ENCODE measurements at places on chromosomes 6 and 20.

GRCh38 chr6:28597924-28598722 lies 72.4 kb downstream of the GPX5 start:
- no peak for DNase-seq

DNA sequence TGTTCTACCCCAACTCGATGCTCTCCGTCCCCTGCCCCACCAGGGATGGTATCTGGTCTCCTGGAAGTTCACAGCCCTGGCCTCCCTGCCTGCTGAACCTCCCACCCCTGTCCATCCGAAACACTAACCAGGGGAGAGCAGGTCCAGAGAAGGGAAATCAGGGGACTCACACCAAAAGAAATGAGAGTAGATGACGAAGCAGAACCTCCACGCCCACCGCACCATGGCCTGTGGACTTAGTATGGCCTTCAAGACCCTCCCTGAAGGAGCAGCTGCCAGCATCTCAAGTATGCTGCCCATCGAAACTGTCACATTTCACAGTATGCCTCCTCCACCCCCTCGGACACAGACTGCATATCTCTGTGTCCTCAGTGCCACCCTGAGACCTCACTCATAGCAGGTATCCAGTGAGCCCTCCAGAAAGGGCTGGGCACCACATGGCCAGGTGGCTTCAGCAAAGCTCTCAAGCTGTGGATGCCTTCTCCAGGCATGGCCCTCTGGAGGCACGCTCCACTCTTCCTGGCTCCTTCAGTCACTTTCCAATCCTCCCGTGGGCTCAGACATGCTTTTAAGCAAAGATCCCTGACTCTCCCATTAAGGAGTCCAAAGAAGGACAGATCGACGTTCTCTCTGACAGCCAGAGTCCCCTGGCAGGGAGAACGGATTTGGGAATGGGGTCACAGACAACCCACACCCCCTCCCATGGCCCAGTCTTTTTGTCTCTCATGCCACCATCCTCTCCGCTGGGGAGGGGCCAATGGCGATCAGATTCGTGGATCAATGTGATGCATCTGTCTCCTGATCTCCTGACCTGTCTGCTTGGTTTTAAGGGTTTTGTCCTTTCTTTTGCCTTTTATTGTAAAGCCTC lies 158.4 kb downstream of the ANKRD60 start:
- no peak for DNase-seq

GRCh38 chr20:37319151-37319671 lies 26.7 kb upstream of the SRC start:
- no peak for DNase-seq

DNA sequence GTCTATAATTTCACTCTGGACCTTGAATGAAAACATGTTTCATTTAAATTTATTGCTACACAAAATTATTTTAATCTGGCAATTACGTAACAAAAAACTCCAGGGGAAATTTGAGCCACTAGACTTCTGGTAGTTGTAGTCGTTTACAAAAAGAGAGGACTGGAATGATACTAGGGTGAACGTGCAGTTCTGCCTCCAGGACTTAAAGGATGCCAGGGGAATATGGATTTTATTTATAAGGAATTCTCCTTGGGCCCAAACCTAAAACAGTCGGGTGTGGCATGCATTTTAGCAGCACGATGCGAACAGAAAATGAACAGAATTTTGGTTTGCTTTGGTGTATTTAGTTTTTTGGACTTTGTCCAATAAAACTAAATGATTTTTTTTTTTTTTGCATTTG lies 76.9 kb downstream of the PRL start:
- DNase-seq, result no peak

DNA sequence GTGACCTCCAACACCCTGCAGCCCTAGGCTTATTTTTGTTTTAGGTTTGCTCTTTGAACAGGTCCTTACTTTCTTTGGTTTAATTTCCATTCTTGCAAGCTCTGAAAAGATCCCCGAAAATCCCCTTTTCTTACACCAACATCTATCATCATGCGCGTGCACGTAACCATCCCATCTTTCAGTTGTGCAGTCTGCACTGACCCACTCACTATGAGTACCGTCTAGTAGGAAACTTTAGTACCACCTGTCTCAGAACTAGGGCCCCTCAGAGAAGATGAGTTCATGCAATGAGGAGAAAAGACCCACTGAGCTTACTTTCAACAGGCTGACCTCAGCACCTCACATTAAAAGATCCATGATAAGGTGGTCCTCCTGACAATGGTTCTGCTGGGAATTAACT lies 120.6 kb upstream of the AGPAT4 start:
- DNase-seq, result no peak

GRCh38 chr20:33945391-33946081 lies 48.2 kb upstream of the RALY start:
- no peak for DNase-seq

DNA sequence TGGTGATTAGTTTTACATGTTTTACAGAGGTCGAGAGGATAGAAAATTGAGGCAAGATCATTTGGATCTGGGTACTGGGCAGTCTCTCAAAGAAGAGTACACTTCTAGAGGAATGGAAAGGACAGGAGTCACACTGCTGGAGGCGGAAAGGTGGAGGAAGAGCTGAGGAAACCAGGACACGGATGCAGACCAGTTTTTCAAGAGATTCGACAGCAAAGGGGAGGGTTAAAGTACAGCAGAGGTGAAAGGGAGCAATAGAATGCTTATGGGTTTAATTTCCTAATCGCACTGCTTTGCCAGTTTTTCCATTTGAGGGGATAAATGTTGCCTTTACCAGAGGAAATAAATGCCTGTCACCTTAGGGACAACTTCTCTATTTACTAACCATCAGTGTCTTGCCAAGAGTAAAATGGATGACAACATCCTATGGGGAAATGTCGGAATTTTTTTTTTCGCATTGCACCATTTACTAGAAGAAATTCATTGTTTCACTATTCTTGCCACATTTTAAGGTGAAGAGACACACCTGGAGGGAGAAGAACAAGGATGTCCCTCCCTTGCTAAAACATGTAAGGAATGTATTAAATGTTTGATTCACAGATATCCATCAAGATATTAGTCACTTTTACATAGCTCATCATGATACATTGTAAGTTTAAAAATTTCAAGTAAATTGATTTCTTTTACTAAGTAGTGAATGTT lies 226.6 kb downstream of the COL12A1 start:
- no peak for DNase-seq

DNA sequence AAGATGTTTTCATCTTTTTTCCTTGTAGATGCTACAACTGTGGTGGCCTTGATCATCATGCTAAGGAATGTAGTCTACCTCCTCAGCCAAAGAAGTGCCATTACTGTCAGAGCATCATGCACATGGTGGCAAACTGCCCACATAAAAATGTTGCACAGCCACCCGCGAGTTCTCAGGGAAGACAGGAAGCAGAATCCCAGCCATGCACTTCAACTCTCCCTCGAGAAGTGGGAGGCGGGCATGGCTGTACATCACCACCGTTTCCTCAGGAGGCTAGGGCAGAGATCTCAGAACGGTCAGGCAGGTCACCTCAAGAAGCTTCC lies 101.5 kb downstream of the POPDC3 start:
- DNase-seq, result no peak

DNA sequence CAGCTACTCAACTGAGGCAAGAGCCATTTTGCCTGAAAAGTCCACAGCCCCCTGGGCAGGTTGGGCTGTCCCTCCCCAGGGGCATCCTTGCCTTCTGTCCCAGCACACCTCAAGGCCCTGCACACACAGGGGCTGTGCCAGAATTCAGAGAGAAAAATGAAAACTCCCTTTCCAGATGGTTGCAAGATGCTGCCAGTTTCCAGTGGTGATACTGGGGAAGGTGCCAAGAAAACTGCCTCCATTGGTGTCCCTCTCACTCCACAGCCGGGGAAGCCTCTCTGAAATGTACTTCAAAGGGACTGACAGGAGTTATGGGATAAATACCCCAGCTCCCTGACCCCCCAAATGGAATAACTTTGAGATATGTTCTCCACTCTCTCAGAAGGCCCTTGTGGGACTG lies 154.2 kb upstream of the MAFB start:
- DNase-seq, result no peak

DNA sequence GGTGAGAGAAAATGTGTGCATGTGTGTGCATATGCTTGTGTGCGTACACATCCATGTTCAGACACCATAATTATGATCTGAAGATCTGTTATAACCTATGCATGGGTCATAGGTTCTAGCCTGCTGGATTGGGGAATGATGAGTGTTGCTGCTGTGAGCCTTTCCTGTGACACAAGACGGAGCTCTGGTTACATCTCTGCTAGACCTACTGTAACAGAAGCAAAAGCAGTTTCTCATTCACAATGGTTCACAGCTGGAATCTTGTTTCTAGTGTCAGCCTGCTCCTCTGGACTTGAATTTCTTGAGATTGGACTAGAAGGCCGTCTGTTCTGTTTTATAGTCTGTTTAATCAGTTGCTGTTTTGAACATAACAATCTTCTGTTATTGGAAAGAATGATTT lies 40.1 kb downstream of the DEFB114 start:
- no peak for DNase-seq

GRCh38 chr6:3788408-3789017 lies 37.0 kb upstream of the PXDC1 start:
- no peak for DNase-seq

DNA sequence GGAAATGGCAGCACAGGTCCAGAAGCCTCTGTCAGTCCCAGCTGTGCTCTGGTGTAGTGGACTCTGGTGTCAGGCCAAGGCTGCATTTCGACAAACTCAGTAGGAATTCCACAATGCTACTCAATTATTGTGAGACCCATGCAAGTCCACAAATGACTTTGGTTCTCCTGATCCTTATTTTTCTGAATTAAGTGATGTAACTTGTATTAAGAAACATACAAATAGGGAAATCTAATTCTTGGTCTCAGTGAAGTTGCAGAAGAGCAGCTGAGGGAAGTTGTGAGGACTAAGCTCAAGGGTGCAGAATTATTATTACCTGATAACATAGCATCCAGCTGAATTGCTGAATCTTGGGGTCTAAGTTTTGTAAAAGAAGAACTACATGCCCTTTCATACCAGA lies 116.8 kb downstream of the MAFB start:
- DNase-seq, result no peak

- no peak for DNase-seq
These were observed 17.1 kb downstream of the GFRA4 start for GRCh38 chr20:3646067-3646440.

GRCh38 chr6:13098793-13099570 lies 229.4 kb downstream of the TBC1D7 start:
- no peak for DNase-seq

DNA sequence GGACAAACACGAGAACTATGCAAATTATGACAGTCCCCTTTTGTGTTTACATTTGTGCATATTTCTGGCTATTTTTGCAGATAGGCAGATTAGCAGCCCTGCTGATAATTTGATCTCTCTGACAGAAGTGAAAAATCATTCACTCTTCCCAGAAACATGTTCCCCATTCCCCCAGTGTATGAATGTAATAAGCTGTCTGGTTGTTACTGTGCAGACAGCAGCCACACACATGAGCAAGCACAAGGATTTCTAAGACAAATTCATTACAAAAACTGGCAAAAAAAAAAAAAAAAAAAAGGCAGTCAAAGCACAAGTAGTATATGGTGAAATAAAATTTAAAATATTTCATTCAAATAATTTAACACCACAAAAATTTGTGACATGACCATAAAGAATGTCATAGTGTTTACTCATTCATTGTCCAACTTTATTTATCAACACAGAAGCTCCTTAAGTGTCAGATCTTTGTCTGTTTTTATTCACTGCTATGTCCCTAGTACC lies 95.5 kb upstream of the VGLL2 start:
- no peak for DNase-seq

GRCh38 chr6:99341862-99342455 lies 7.5 kb downstream of the FAXC start:
- no peak for DNase-seq
